ENCODE measurements at places on chromosomes 2 and 18.
A peak's percentile ranks its signal among the peaks of the same experiment; 100 is the strongest.

GRCh38 chr18:38551881-38552280 is 986.3 kb upstream of the CELF4 start:
- no peak for DNase-seq

- no peak for DNase-seq
Observed at GRCh38 chr2:215362562-215362904, 50.7 kb downstream of the ATIC start.

DNA sequence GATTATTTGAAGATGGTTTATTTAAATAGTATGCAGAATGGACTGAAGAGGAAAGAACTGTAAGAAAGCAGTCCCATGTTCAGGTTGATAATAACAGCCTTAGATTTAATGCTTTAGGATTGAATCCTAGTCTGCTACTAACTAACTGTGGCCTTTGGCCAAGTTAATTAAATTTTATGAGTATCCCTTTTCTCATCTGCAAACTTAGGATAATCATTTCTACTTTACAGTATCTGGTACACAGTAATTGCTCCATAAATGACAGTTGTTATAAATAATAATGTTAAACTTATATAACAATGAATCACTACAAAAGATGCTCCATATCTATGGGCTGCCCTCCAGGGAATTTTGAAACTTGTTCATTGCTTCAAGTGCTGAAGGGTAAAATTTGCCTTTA is 41.0 kb downstream of the FAP start:
- DNase-seq: no peak

DNA sequence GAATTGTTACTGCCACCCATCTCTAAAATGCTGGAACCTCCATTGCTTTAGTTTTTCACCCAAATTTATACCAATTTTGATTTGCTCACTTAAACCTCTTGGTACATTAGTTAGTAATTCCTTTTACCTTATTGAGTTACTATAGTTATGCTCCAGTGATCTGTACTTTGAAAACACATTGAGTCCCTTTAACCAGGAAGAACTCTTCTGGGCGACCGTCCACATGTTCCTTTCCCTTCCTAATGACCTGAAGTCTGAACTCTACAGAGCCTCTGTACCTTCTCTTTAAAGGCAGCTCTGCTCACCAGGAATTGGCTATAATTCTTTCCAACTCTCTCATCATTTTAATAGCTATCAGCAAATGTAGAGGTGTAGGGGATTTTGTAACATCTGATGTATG is 290.0 kb downstream of the NEDD4L start:
- no peak for DNase-seq

- DNase-seq: no peak
Observed at GRCh38 chr2:237253046-237253702, 160.8 kb downstream of the COL6A3 start.

- no peak for DNase-seq
Observed at GRCh38 chr2:25543-25942, 20.8 kb downstream of the FAM110C start.

- DNase-seq: no peak
Observed at GRCh38 chr2:110727923-110728322, 4.5 kb upstream of the ACOXL start.

- DNase-seq: no peak
Observed at GRCh38 chr2:10814142-10814541, 1.6 kb upstream of the PDIA6 start.

DNA sequence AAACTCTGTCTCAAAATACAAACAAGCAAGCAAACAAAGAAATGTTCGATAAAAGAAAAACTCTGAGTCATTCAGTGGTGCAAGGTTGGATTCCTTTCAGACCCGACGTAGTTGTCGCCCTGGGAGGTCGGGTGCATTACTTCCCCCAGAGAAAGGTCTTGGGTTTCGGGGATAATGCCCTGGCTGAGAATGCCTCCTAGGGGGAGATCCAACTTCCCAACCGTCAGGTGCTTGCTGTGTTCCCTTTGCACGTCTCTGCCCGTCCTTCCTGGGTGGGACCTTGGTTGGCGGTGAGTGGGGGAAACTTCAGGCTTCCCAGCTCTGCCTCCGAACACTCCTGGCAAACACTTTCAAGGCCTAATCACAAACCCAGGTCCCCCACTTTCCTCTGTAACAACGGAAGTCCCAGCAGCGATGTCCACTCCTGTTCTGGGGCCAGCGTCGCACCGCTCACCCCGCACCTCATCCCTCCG is 609 bp downstream of the TPGS2 start:
- no peak for DNase-seq

DNA sequence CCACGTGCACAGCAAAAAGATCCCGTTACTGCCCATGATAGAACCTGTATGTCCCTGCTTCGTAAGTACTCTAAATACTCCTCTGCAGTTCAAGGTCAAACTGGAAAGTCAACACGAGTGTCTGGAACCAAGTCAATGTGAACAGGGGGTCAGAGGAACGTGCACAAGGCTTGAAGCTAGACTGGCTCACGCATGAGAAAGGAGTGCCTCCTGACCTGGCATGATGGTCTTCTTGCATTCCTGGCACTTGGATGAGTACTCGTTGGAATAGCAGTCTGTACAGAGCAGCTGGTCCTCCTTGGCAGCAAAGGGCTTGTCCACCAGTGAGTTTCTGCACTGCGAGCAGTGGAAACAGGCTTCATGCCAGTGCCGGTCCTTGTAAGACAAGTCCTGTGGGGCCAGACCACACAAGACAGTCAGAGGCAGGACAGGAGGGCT is 25.5 kb downstream of the FHL2 start:
- DNase-seq: no peak

DNA sequence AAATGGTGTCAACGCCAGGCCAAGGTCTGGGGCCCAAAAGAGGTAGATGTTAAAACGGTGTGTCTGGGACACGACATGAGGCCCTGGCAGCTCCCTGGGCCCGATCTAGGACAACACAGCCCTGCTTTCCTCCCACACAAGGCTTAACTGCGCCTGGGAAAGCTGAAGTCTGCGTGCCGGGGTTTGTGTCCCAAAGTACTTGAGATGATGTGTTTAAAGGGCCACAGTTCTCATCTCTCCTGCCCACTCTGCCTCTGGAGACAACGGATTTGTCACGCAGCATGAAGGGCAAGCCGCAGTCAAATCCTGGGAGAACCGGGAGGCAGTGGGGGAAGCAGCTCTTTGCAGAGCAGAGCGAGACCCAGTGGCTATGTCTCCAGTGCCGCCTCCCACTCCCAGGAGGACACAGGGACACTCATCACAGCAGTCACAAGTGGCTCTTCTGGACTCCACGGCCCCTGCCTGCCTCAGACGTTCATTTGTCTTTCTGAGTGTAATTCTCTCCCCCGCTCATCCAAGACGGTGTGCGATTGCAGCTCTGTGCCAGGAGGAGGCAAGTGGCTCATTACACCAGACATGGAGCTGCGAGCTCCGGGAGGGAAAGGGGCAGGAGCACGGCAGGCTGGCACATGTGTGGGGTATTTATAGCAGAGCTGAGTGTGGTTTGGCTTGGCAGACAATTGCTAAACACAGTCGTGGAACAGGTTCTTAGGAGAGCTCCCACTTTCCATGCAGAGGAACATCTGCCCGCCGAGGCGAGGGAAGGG is 57.7 kb upstream of the SEMA4C start:
- DNase-seq: peak; percentile 73

- no peak for DNase-seq
Observed at GRCh38 chr2:192162392-192163042, 32.2 kb downstream of the TMEFF2 start.

- DNase-seq: no peak
Observed at GRCh38 chr2:60412620-60413019, 140.8 kb downstream of the BCL11A start.

DNA sequence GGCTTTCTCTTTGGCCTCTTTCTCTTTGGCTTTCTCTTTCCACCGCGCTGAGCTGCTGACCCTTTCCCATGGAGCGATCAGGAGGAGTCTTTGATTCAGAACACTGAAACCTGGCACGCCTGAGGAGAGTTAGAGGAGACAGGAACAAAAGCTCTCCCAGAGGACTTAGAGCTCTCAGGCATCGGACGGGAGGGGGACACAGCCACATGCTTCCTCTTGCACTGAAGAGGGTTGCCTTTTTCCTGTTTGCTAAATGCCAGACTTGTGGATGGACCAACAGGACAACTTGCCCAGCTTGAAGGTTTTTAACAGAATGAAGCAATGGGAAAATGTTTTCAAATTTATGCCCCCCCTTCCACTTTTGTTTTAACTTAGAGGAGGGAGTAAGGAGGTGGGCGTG is 3.6 kb upstream of the PTPN18 start:
- DNase-seq: no peak

GRCh38 chr2:32652555-32653209 is 24.8 kb downstream of the TTC27 start:
- peak; percentile 78 for DNase-seq

DNA sequence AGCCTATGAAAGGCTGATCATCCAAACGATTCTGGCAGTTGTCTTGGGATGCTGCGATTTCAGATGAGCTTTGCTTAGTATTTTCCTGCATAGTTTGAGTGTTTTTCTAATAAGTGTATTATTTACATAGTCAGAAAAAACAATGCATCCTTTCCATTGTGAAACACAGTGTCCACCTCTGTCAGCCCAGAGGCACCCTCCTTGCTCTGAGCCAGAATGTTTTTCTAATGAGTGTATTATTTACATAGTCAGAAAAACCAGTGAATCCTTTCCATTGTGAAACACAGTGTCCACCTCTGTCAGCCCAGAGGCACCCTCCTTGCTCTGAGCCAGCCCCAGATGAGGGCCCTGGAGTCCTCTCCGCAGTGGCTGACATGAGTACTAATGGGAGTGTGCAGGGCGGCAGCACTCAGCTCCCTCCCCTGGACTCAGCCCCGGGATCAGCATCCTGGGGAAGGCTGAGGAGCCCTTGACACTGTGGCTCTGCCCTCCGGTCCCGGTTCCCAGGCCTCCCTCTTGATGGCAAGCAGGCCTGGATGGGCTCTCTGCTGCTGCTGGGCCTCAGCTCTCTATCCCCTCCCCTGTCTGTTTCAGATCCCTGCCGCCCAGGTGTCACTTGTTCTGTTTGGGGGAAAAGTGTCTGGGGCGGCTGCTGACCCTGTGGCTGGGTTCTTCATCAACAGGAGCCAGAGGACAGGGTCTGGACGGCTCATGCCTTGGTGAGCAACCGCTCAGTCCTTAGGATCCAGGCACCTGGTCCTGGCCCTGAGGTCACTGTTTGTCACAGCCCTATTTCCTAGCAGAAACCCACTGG is 5.9 kb downstream of the MFSD2B start:
- DNase-seq: no peak

Data from NCI-H2081 treated with DMSO at 0.1 percent for 48 hours (cell line).